CD4-positive, alpha-beta T cell treated with Interleukin-6 at 100 ng/mL for 8 hours (primary cell): ENCODE measurements at places on chromosomes 11 and 22.

- DNase-seq: no peak
Observed at GRCh38 chr22:25630447-25630846, 66.0 kb downstream of the GRK3 start.

- DNase-seq: peak; percentile 37
Observed at GRCh38 chr11:63613517-63614135, 607 bp downstream of the PLAAT3 start.

GRCh38 chr11:130448416-130449309, at the start of gene ADAMTS15:
Gene ADAMTS15 (plus strand): TSS chr11:130448645. CDS start chr11:130448974, 329 bp downstream.
- DNase-seq: no peak

DNA sequence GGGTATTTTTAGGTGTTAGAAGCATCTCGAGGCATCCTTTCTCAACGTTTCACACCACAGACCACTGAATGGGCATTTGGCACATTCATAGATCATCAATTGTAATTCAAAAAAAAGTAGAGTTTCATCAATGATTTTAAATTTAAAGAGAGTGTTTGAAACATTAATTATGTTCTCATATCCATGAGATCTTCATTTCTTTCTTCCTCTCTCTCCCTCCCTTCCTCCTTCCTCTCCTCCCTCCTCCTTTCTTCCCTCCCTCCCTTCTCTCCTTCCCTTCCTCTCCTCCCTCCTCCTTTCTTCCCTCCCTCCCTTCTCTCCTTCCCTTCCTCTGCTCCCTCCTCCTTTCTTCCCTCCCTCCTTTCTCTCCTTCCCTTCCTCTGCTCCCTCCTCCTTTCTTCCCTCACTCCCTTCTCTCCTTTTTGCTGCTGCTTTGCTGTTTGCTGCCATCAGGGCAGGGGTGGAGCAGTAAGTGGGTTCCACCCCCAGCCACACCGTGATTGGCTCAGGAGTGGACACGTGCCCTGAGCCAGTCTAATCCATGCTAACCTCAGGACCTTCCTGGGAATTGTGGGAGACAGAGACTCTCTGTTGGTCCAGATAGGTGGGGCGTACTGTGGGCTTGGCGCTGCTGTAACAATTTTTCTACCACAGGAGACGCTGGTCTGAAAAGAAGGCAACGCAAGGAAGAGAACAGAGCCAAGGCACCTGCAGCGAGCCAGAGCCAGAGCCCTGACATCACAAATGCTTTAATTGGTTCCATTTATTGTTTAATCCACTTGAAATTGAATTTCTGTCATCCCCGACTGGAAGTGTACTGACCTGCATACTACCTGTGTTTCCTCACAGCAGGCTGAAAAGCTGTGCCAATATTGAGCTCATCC, 33.7 kb upstream of the APOBEC3A start:
- no peak for DNase-seq

DNA sequence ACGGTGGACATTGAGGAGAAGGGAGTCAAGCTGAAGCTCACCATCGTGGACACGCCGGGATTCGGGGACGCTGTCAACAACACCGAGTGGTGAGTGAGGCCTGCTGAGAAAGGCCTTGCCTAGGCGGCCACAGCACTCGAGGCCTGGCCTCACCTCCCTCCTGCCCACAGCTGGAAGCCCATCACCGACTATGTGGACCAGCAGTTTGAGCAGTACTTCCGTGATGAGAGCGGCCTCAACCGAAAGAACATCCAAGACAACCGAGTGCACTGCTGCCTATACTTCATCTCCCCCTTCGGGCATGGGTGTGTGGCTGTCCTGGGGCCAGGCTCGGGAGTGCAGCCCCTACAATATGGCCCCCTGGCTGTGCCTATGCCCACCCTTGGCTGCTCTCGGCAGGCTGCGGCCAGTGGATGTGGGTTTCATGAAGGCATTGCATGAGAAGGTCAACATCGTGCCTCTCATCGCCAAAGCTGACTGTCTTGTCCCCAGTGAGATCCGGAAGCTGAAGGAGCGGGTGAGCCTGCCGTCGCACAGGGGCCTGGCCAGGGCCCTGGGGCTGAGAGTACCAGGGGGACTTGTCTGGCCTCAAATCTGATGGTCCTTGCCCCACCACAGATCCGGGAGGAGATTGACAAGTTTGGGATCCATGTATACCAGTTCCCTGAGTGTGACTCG, 3.0 kb upstream of the GP1BB start:
- DNase-seq: no peak

GRCh38 chr22:27420817-27421361, 380.7 kb downstream of the MN1 start:
- no peak for DNase-seq

- no peak for DNase-seq
Observed at GRCh38 chr11:19853016-19853415, 140.4 kb downstream of the NAV2 start.

DNA sequence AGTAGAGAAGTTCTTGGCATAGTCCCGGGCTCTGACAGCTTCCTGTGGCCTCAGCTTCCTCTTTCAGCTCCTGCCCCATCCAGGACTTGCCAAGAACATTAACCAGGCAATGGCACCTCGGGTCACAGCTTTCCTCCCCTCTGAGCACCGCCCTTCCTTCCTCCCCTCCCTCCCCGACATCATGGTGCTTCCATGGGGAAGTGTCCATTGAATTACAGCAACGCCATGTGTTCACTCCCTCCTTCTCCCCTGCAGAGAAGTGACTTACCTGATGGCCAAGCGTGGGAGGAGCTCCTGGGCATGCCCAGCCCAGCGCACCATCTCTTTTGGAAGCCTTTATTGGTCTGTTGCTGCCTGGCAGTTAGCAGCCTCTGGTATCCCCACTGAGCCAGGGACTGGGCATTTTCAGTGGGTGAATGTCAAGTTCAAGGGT, 25.8 kb upstream of the DAGLA start:
- no peak for DNase-seq

- DNase-seq: no peak
Observed at GRCh38 chr22:40021401-40022000, 26.7 kb downstream of the FAM83F start.

DNA sequence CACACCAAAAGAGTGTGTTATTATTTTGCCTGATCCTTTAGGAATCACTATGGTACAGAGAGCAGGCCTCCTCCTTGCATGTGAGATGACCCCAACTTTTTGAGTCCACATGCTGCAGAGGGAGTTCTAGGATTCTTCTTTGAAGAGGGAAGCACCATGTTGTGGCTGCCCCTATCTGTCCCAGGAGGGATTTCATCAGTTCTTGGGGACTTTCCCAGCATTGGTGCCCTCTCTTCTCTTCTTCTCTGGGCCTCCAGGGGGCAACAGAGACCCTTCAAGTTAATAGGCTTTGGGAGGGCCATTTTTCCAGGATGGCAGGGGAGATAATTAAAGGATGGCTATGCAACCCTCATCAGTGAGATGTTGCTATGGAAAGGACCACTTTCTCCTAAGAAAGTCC, 3.6 kb downstream of the MMP1 start:
- no peak for DNase-seq

- no peak for DNase-seq
Observed at GRCh38 chr11:120346233-120346632, 10.0 kb downstream of the ARHGEF12 start.

- no peak for DNase-seq
Observed at GRCh38 chr11:122394313-122394712, 261.2 kb upstream of the UBASH3B start.

GRCh38 chr22:19226428-19226827, 47.9 kb upstream of the SLC25A1 start:
- DNase-seq: no peak
